ENCODE measurements at places on chromosomes 4 and X.

- H3K36me3 ChIP-seq: no peaks in the 10 kb centered on the region
- no peaks in the 10 kb centered on the region for H3K4me1 ChIP-seq
- H3K27me3 ChIP-seq: no peaks in the 10 kb centered on the region
- DNase-seq: no peak
- no peak overlapping the region for H3K4me3 ChIP-seq
Observed at GRCh38 chrX:13009844-13010243, 34.6 kb downstream of the FAM9C start.

DNA sequence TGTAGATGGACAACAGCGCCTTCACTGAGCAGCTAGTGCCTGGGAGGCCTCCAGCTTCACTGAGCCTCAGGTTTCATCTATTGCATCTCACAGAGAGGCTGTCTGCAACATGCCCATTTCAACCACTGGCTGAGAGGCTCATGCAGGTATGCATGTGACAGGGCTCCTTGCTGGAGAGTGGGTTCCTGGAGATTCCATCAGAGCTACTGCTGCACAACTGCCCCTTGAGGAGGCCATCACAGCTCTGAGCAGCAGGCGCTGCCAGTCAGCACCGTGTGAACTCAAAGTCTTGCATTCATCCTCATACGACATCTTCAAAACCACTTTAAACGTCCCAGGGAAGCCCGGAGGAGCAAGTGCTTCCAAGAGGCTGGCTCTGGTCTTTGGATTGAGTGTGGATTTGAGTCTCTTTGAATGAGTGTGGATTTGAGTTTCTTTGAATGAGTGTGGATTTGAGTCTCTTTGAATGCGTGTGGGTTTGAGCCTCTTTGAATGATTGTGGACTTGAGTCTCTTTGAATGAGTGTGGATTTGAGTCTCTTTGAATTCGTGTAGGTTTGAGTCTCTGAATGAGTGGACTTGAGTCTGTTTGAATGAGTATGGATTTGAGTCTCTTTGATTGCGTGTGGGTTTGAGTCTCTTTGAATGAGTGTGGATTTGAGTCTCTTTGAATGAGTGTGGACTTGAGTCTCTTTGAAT, 8.7 kb downstream of the P2RY8 start:
- no peak overlapping the region for H3K27ac ChIP-seq
- H3K27me3 ChIP-seq: no peaks in the 10 kb centered on the region
- H3K36me3 ChIP-seq: no peaks in the 10 kb centered on the region
- DNase-seq: no peak

DNA sequence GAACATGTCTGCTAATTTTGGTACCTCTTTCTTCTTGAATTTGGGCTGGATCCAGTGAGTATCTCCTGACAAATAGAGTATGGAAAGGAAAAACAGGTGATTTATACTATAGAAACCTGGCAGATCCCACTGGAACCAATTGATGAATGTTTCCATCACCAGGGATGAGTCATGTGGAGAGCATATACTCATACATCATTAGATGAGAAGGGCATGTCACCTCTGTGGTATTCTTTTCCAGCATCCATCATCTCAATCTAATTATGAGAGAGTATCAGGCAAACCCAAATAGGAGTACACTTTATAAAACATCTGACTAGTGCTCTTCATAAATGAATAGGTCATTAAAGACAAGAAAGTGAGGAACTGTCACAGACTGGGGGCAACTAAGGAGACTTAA, 90.7 kb downstream of the CLDN22 start:
- no peaks in the 10 kb centered on the region for H3K27me3 ChIP-seq
- no peak for DNase-seq
- no peaks in the 10 kb centered on the region for H3K36me3 ChIP-seq
- H3K4me1 ChIP-seq: no peaks in the 10 kb centered on the region

DNA sequence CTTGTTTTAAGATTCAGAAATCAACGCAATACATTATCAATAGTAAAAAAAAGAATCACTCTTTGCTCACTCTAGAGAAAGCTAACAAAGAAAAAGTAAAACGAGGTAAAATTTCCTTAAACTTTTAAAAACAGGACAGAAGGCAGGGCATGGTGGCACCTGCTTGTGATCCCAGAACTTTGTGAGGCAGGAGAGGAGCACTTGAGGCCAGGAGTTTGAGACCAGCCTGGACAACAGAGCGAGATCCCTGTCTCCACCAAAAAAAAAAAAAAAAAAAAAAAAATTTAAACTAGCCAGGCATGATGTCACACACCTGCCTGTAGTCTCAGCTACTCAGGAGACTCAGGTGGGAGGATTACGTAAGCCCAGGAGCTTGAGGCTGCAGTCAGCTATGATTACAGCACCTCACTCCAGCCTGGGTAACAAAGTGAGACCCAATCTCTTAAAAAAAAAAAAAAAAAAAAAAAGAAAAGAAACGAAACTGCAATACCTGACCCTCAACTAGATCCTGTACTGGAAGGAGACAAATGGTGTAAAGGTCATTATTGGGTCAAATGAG, 3.5 kb downstream of the CCNI start:
- no peak overlapping the region for H3K27ac ChIP-seq
- peaks cover 5% of the 10 kb centered on the region for H3K4me1 ChIP-seq
- H3K36me3 ChIP-seq: no peaks in the 10 kb centered on the region
- DNase-seq: peak; percentile 12
- H3K4me3 ChIP-seq: no peak overlapping the region

Measured in kidney (tissue), 22 donors.